ENCODE measurements at places on chromosomes 6 and 20.

GRCh38 chr6:11747021-11747420 lies 31.6 kb downstream of the ADTRP start:
- DNase-seq = no peak

- DNase-seq = no peak
Observed at GRCh38 chr20:43558412-43559146, at the start of gene SGK2. TSS of gene SGK2 (plus strand) at chr20:43559027. CDS start at chr20:43566496, 7,469 bp downstream.

DNA sequence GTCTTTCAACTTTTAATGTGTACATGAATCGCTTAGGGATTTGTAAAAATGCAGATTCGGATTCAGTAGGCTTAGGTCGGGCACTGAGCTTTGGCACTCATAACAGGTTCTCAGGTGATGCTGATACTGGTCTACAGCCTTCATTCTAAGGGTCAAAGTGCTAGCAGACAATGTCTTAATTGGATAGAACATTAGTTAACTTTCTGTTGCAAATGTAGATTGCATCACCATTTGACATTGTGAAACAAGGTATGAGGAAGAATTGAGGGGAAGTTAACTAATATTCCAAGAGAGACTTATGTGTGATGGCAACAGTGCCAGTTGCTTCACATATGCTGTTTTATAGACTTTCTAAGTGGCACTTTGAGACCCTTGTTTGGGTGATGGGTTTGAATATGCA lies 86.9 kb downstream of the MLIP start:
- DNase-seq = no peak

DNA sequence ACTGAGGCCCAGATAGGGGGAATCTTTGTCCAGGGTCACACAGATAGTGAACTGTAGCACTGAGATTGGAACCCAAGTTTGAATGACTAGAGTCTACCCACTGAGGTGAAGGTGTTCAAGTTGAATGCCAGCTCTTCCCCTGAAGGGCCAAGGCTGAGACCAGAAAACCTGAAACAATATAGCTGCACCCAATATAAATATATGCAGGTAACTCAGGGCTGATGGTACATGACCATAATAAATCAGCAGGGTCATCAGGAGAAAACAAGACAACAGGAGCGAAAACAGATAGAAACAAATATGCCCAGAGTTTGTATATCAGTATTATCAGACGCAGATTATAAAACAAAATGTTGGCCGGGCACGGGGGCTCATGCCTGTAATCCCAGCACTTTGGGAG lies 4.0 kb upstream of the RBCK1 start:
- no peak for DNase-seq

- peak; percentile 76 for DNase-seq
Observed at GRCh38 chr6:129709769-129710449, at the start of gene ARHGAP18. TSS of gene ARHGAP18 (minus strand) at chr6:129710177. CDS start at chr6:129710136, 41 bp downstream.

DNA sequence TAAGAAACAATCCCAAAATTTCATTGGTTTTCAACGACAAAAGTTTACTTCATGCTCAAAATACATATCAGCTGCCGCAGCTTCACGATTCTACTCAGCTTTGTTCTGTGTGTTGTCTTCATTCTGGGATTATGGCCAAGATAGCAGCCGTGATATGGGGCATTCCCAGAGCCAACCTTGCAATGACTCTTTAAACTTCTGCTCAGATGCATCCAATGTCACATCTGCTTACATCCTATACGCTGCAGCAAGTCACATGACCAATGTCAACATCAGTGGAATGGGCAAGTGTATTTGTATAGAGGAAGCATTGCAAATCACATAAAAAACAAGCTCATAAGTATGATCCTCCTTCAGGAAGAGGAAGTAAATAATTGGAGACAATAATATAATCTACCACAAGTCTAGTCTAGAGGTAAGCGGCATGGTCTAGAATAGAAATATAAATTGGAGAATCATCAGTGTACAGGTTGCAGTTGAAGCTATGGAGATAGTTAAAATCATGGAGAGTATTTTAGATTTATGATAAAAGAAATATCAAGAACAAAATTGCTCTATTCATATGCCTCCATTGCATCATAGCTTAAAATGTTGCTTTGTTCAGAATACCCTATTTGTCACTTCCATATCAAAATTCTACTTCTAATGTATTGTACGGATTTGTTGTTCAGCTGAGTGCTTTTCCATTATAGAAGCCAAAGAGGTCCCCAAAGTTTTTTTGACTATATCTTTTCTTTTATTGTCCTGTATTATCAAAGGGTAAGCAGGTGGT lies 7.2 kb upstream of the C6orf141 start:
- DNase-seq = no peak

GRCh38 chr6:63734923-63735322 lies 99.3 kb downstream of the PHF3 start:
- no peak for DNase-seq

DNA sequence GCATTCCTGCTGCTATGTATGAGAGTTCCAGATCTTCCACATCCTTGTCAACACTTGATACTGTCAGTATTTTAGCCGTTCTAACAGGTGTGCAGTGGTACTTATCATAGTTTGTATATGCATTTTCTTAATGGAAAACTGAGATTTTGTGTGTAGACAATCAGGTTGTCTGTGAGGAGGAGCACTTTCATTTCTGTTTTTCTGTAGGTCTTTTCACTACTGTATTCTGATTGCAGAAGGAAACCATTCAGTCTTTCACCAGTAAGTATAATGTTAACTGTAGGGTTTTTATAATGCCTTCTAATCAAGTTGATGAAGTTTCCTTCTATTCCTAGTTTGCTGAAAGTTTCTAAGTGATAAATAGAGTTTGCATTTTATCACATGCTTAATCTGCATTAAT lies 107.5 kb downstream of the C6orf58 start:
- DNase-seq = no peak

- no peak for DNase-seq
Observed at GRCh38 chr6:147642458-147642857, 134.0 kb downstream of the SAMD5 start.

- no peak for DNase-seq
Observed at GRCh38 chr6:126204598-126204997, 135.3 kb upstream of the CENPW start.

DNA sequence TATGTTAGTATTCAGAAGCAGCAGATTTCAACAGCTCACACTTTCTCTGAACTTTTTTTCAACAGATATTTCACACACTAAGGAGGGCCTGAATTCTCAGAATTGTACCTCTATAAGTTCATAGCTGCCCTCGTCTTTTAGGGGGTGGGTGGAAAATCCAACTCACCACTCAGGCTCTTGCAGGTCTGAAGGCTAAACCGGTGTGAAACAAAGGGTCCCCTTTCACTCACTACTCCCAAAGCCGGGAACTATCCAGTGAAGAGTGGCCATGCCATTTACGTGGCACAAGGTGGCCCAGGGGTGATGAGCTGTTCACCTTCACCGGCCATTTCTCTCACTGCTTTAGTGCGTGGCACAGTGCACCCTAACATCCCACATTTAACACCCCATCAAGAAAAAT lies 24.2 kb downstream of the TBC1D7 start:
- no peak for DNase-seq

DNA sequence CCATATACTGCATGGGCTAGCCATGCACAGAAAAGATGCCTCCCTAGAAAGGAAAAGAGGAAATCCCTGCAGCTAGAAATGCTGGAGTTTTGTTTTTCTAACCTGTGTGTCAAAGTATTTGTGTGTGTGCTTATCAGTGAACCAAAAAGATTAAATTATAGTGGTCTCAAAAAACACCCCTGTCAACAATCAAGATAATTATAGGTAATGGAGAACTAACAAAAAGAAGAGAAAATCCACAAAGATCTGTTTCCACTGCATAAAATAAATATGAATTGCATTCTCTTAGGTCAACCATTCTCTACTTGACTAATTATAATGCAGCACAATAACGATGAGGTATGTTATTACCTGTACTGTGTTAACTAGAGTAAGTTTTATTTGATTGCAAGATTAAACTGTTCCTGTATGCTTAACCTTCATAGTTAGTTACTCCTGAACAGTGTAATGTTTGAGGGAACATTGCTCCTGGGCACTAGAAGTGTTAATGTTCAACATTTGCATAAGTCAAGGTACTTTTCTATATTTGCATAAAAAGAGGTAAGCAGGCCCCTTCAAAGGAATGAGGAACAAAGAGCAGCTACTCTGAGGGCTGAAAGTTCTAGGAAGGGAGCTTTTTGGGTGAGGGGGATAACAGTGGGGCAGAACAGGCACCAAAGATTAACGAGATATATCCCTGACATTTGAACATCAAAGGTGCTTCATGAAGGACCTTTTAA lies 212.1 kb downstream of the BTBD9 start:
- no peak for DNase-seq

DNA sequence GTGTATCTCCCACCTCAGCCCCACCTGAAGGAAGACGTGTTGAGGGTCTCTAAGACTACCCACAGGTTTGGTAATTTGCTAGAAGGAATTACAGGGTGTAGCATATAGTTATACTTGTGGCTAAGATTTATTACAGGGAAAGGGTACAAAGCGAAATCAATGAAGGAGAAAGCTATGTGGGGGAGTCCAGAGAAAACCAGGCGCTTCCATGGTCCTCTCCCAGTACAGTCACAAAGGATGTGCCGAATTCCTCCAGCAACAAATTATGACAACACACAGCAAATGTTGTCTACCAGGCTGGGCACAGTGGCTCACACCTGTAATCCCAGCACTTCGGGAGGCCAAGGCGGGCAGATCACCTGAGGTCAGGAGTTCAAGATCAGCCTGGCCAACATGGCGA lies 64.1 kb upstream of the TGM3 start:
- DNase-seq = no peak

DNA sequence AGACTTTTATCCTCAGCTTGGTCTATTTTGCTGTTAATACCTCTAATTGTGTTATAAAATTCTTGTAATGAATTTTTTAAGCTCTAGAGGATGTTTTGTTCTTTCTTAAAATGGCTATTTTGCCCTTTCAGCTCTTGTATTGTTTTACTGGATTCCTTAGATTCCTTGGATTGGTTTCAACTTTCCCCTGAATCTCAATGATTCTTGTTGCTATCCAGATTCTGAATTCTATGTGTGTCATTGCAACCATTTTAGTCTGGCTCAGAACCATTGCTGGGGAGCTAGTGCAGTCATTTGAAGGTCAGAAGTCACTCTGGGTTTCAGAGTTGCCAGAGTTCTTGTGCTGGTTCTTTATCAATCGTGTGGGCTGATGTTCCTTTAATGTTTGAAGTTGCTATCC lies 37.1 kb downstream of the OTOR start:
- no peak for DNase-seq

All from brain pericyte (primary cell).